ENCODE measurements at places on chromosomes 1 and 21.

DNA sequence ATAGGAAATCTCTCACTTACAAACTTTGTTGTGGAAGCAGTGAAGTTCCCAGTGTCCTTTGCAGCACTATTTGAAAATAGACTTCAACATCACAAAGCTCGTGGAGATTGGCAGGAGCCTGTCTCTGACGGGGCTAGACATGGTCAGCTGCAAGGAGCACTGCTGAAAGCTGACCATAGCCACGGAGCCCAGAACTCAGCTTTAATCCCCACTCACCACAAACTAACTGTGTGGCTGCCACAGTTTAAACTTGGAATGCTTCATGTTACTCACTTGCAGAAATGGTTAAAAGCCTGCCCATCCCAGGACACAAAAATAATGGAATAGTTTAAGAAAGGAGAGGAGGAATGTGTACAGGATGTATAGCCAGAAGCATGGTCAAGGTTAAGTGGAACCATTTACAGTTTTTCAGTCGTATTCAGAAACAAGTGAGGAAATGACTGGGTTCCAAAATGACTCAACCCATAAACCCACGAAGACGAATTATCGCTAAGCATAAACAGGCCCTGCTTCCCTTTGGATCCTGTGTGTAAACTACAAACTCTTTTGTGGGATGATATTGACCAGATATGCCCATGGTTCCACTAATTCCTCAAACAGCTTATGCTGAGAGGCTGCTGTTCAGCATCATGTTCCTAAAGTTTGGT, 18.2 kb downstream of the DNALI1 start:
- no peak for DNase-seq

DNA sequence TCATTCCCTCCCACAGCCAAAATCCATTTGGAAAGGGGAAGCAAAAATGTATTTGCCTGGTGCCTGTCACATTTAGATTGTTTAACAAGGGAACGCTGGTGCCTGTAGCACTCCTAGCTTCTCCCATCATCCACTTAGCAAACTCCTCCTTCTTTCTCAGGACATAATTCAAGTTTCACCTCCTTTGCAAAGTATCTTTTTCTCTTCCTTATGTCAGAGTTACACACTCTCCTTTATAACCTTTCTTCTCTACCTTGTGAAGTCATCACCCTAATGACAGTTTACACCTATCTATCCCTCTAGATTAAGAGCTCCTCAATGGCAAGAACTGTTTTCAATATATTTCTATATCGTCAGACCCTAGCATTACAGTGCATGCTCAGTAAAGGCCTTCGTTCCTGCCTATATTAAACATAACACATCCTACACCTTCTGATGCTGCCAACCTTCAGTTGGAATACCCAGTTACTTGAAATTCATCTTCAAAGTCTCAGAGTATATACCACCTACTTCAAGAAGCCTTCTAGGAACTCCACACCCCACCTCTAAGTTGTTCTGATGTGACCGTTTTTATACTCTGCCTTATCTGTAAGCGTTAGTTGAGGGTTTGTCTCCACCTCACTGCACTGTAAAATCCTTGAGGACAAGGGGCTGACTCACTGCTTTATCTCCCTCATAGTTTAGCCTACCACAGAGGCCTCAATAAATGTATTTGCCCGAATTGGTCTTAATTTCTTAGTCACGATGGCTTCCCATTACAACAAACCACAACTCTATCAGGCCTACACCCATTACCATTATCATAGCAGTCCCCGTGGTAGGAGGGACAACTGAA, 1.0 kb upstream of the EPS15 start:
- DNase-seq: no peak

DNA sequence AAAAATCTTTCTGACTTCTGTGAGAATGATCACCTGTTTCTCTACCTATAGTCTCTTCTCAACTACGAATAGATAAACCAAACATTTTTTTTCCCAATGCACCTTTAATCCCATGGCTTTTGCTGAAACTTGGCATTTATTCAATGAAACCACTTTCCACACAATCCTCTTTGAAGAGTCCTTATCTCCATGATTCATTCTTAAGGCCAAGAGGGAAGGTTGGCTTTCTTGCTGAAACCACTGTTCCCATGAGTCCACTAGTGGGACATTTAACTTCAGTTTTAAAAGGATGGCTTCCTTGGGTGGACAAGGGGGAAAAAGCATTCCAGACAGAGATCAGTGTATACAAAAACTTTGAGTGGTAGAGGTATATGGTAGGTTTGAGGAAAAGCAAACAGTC, 73.6 kb downstream of the CRB1 start:
- DNase-seq: no peak

DNA sequence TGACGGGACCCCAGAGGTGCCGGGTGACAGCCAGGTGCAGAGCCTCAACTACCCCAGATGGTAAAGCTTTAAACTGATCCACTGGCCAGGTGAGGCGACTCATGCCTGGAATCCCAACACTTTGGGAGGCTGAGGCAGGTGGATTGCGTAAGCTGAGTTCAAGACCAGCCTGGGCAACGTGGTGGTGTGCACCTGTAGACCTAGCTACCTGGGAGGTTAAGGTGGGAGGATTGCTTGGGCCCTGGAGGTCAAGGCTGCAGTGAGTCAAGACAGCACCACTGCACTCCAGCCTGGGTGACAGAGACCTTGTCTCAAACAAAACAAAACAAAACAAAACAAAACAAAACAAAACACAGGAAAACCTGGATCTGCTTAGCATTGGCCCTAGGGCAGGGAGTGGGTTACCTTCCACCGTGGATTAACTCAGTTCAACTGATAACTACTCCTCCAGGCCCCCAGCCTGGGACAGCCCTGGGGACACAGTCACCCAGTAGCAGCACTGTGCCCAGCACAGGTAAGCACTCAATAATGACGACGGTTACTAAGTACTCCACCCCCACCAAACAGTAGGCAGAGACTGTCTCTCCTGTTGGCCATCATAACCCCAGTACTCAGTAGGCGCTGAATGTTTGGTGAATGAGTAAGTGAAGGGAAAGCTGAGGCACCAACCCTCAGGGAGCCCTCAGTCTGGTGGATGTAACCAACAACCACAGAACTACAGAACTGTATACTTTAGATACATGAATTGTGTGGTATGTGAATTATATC, 21.6 kb downstream of the SLC66A1 start:
- DNase-seq: no peak

GRCh38 chr21:36254106-36254941, 65.7 kb upstream of the MORC3 start:
- no peak for DNase-seq

DNA sequence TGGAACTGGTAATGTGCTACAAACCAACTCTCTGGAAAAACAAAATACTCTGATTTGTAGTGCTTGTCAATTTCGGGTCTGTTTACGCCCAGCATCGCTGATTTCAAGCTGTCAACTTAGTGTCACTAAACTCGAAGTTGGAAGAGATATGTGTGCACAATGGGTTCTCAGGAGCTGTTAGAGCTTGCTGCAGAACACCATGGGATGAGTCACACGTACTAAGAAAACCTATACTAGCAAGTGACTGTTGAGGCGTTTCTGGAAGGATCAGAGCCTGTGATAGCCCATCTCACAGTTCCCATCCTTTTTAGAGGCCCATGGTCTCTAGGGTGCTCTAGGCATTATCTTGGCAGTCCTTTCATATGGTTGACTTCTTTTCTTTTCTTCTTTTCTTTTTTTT, 14.3 kb downstream of the GMEB1 start:
- DNase-seq: no peak

Data from stimulated activated CD8-positive, alpha-beta memory T cell treated with anti-CD3 and anti-CD28 coated beads, Interleukin-4, amount 100 ng/mL, for 1 hour (primary cell).